Spleen (tissue), 13 donors: ENCODE measurements at places on chromosomes 13 and 19. TPM values are rescaled to one million over a fixed set of nuclear protein-coding genes. Genes with fewer than 3 reads are reported as not detected.

BBC3 gene
- 11.3 TPM for total RNA-seq

IGFL1 gene
- not detected for total RNA-seq

LRRC63 gene
- total RNA-seq: 0.85 TPM

BEST2 gene
- not detected for total RNA-seq

GIPC3 gene
- 6.5 TPM for total RNA-seq

CD79A gene
- total RNA-seq: 268 TPM

STAP2 gene
- total RNA-seq: 5.1 TPM

GPR12 gene
- not detected for total RNA-seq

REEP6 gene
- 1.3 TPM for total RNA-seq

CBY2 gene
- not detected for total RNA-seq

CRX gene
- total RNA-seq: not detected

ATP8B3 gene
- total RNA-seq: 5.4 TPM

PGLYRP2 gene
- total RNA-seq: not detected

RHPN2 gene
- total RNA-seq: 2.2 TPM

PRR20E gene
- total RNA-seq: not detected

CGB5 gene
- total RNA-seq: not detected

ZNF155 gene
- total RNA-seq: 12.3 TPM

PBX4 gene
- total RNA-seq: 10.0 TPM

PLIN4 gene
- 6.7 TPM for total RNA-seq

MAG gene
- not detected for total RNA-seq

ZNF615 gene
- total RNA-seq: 10.0 TPM

PLPPR3 gene
- not detected for total RNA-seq

C19orf85 gene
- total RNA-seq: not detected

WASF3 gene
- 16.4 TPM for total RNA-seq

FRY gene
- total RNA-seq: 24.5 TPM
